Endothelial cell (in vitro differentiated cells): ENCODE measurements at places on chromosomes 5 and 9.

DNA sequence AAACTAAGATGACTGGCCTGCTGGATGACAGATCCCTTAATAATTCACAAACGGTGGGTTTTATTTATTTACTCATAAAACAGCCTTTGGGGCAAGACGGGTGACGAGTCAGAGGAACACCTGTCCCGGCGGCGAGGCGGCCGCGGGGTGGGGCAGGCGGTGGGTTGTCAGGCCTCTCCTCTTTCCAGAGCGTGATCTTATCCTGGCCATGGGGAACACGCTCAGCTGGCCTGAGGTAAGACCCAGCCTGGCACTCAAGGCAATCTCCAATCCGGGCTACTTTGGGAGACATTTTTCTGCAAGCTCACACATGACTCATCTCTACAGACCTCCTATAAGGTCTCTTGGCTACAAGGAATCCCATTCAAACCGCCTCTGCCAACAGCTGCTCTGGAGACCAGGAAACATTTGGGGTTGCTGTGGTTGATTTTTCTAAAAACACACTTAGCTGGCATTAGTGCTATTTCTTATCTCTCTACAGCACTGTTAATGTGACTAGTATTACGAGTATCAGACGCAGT is 6.3 kb downstream of the RAPGEF1 start:
- H3K36me3 ChIP-seq: peaks cover 19% of the 10 kb centered on the region
- peak overlapping the region; percentile 90 for H3K27ac ChIP-seq
- peak overlapping the region; percentile 27 for H3K4me3 ChIP-seq

GRCh38 chr9:122392714-122393113 is 21.9 kb downstream of the PTGS1 start:
- H3K27me3 ChIP-seq: no peaks in the 10 kb centered on the region
- DNase-seq: no peak
- no peak overlapping the region for H3K27ac ChIP-seq
- H3K4me3 ChIP-seq: no peak overlapping the region
- peaks cover 8% of the 10 kb centered on the region for H3K4me1 ChIP-seq

GRCh38 chr5:71600783-71601182 is 13.6 kb downstream of the MCCC2 start:
- no peak overlapping the region for H3K4me3 ChIP-seq
- H3K27me3 ChIP-seq: no peaks in the 10 kb centered on the region
- H3K4me1 ChIP-seq: no peaks in the 10 kb centered on the region
- peaks cover 41% of the 10 kb centered on the region for H3K36me3 ChIP-seq
- DNase-seq: no peak

GRCh38 chr5:134114886-134115805 is 665 bp downstream of the TCF7 start:
- H3K27ac ChIP-seq: no peak overlapping the region
- H3K36me3 ChIP-seq: peaks cover 4% of the 10 kb centered on the region
- peaks cover 10% of the 10 kb centered on the region for H3K27me3 ChIP-seq

DNA sequence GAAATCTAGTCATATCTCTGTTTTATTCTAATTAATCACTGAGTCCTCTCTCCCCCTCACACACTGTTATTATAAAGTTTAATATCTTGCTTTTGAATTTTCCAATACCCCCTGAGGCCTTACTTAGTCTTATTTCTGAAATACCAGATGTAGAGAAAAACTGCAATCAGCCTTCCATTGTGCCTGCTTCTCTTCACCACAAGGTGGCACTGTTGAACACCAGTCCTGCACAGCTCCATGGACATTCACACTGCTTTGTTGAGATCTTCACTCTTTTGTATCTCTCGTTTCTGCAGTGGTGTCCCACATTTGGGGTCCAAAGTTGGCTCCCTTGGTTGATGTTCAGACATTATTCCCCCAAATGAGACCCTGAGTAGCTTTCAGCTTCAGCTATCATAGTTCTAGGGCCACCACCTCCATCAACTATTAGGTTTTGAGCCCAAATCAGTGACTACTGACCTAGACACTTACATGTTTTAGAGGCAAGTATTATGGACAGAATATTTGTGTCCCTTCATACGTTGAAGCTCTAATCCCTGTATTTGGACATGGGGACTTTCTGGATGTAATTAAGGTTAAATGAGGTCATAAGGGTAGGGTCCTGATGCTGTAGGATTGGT is 24.3 kb downstream of the BOD1 start:
- no peak overlapping the region for H3K27ac ChIP-seq
- peak; percentile 14 for DNase-seq
- peaks cover 12% of the 10 kb centered on the region for H3K36me3 ChIP-seq
- H3K27me3 ChIP-seq: no peaks in the 10 kb centered on the region
- H3K4me3 ChIP-seq: no peak overlapping the region

GRCh38 chr9:121735065-121735792 is 83.8 kb downstream of the DAB2IP start:
- peaks cover 31% of the 10 kb centered on the region for H3K27me3 ChIP-seq
- H3K4me3 ChIP-seq: peak overlapping the region; percentile 78
- H3K36me3 ChIP-seq: peaks cover 9% of the 10 kb centered on the region
